ENCODE measurements at places on chromosomes 1 and 21.

GRCh38 chr1:150366416-150367296 lies 2.7 kb downstream of the RPRD2 start:
- DNase-seq, result no peak

DNA sequence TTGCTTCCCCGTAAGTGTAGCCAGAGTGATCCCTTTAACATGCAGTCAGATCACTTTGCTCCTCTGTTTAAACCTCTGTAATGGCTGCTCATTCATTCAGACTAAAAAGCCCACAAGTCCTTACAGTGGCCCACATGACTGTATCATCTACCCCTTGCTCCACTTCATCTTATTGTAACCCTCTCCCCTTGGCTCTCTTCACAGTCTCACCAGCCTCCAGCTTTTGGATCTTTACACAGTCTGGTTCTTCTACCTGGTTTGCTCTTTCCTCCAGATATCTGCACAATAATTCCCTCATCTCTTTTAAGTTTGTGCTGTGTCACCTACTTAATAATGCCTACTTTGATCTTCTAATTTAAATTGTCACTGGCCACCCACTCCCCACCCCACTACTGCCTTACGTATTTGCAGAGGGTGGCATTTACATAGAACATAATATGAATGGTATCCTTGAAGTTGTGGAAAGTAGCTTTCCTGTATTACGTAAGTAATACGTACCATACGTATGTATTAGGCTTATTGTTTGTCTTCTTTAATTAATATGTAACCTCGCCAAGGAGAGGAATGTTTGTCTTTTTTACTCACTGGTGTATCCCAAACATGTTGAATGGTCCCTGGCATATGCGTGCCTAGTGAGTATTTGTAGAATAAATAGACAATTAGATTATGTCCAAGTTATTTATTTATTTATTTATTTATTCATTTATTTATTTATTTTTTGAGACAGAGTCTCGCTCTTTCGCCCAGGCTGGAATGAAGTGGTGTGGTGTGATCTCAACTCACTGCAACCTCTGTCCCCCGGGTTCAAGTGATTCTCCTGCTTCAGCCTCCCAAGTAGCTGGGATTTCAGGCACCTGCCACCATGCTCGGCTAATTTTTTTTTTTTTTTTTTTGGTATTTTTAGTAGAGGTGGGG lies 48.6 kb downstream of the TSNAX start:
- DNase-seq, result no peak

DNA sequence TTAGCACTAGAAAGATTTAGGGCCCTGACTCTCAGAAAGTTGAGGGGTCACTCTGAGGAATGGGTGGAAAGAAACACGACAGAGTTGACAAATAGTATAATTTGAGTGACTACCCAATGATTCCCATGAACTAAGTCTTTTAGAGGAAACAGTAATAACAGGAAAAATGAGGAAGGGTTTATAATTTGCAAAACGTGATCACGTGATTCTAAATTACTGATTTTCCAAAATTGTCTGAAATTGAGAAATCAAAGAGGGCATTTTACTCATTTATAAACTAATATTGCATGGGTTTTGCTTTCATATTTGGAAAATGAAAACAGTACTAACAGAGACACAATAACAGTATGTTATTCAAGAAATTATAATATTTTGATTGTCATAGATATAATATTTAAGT lies 1335.7 kb downstream of the PLA2G4A start:
- no peak for DNase-seq

- DNase-seq, result no peak
Observed at GRCh38 chr1:243493156-243494129, 237.6 kb downstream of the SDCCAG8 start.

DNA sequence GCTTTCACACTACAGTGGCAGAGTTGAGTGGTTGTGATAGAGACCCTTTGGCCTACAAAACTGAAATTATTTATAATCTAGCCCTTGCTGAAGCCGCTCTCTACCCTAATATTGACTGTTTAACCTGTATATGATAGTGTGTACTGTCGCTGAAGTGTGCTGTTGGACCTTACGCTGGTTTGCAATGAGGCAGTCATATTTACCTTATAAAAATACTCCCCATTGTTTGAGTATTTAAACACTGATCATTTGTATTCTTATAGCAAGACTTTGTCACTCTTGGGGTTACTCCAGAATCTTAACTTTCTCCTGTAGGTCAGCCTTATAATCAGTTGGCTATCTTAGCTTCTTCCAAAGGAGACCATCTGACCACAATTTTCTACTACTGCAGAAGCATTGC lies 56.3 kb downstream of the SMG7 start:
- DNase-seq, result no peak

DNA sequence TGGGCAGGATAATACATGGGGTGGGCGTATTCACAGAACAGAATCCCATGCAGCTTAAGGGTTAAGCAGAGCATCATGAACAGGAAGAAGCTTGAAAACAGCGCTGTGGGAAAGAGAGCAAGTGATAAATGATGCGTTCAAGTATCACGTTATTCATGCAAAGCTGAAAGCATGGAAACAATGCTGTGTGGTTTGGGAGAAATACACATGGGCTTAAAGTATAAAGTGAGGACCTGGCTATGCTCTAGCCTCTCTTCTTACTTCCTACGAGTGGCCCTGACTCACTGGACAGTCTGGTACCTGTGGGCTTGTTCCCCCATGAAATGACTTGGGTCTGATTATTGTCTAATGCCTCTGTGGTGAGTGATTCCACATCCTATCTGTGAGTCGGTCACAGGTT lies 25.7 kb downstream of the TMPRSS2 start:
- DNase-seq, result no peak

DNA sequence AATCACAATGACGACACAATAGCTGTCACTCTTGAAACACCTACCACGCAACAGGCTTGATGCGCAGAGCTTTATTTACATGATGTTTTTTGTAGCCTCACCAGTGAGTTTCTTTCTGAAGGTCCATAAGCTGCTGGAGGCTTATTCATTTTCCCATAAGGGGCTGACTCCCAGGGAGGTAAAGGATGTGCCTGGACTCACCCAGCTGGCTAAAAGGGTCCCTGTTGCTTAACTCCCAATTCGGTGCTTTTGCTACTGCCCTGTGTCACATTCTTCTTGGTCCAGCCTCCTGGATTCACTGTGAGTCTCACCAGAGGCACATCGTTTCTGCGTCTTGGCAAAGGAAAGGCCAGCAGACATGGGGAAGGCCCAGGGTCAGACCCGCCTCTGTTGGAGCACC lies 44.6 kb upstream of the OLIG2 start:
- no peak for DNase-seq

- no peak for DNase-seq
Observed at GRCh38 chr1:177340601-177341067, 169.9 kb downstream of the BRINP2 start.

- DNase-seq, result no peak
Observed at GRCh38 chr1:95583661-95584210, 349.7 kb downstream of the RWDD3 start.

DNA sequence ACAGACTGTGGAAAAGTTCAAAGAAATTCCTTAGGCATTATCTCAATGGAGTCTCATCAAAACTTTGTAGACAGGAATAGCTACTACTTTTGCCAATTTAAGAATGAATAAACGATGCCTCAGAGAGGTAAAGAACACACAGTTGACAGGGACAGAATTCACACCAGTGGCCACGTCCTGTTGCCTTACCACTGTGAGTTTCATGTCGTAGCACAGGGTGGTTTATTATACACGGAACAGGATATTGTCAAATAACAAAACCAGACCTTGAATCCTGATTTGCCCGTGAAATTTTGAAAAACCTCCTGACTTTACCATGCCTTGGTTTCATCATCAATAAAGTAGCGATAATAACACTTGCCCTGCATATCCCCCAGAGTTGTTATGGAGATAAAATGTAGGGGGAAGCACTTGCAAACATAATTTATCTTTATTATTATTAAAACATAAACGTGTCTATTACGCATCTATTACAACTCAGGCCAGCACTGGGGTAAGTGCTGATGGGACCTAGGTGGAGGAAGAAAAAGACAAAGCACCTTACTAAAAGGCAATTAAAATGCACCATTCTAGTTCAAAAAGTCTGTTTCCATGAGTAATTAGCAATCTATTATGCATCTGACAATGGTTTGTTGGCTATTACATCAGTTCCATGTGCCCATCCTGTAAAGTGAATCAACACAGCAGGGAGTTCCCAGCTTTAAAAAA lies 408.1 kb upstream of the RUNX1 start:
- no peak for DNase-seq

DNA sequence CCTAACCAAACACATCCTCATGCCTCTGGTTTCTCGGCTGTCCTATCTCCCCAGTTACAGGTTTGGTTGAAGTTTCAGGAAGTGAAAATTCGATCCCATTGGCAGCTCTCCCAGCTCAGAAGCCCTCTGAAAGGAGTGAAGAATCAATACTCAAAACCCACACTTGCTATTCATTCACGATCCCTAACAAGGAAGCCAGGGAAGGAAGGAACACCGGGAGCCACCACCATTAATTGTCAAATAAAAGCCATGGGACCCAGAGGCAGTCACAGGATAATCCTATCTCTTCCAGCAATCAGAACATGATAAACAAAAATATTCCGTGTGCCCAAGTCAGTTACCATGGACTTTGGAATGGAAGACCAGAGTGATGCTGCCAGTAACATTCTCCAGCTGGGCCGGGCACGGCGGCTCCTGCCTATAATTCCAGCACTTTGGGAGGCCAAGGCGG lies 7.0 kb downstream of the TMPRSS2 start:
- DNase-seq, result no peak

- DNase-seq, result no peak
Observed at GRCh38 chr1:206633708-206634121, 1.6 kb upstream of the DYRK3 start.

- no peak for DNase-seq
Observed at GRCh38 chr1:31671561-31672201, 27.0 kb upstream of the PEF1 start.

DNA sequence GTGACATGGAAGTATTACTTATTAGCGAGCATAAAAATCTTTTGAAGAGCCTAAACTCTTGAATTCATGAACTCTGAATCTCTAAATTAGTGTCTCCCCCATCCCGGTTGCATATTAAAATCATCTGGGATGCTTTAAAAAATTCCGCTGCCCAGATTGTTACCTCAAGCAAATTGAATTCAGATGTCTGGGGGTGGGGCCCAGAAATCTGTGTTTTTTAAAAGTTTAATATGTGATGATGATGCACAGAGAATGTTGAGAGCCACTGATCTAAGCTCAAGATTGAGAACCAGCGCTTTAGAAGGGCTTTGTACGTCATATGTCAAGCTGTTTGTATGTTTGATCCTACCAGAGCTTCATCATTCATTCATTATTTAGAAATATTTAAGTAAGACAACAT lies 446.8 kb downstream of the NUF2 start:
- no peak for DNase-seq

GRCh38 chr1:181179987-181180365 lies 91.5 kb downstream of the IER5 start:
- no peak for DNase-seq

- no peak for DNase-seq
Observed at GRCh38 chr1:159924025-159924790, 1.1 kb downstream of the TAGLN2 start.

DNA sequence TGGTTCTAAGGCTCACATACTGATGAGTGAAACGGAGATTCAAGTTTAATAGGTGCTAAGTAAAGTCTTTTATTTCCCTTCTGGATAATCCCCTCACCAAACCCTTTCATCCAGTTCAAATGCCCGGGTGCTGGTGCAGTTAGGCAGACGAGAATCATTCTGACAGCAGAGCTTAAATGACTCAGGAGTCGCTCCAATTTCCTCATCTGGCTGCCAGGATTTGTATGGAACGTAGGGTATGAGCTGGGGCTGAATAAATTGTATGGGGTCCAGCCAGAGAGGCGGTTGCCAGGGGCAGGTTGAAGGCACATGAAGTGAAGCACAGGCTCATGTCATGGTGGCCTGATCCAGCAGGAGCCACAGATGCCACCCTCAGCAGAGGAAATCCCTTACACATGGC lies 76.0 kb downstream of the PAPPA2 start:
- DNase-seq, result no peak

DNA sequence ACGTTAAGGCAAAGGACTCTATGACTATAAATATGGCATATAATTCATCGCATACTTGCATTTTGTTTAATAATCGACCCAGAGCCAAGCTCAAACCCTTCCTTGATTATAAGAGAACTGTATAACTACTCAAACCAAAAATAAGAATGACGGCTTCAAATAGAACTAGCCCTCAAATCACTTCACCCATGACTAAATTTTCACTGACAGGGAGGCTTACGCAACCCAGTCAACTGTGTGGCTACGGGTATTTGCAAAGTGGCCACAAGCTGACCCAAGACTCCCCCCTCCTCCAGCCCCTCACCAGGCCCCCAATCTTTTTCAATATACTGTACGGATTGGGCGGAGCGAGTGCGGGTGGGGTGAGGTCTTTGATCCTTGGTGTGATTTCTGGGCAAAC lies 268.3 kb downstream of the ASTN1 start:
- no peak for DNase-seq

GRCh38 chr1:97006044-97006661 lies 284.6 kb downstream of the PTBP2 start:
- DNase-seq, result peak; percentile 8

- no peak for DNase-seq
Observed at GRCh38 chr1:62304515-62304914, 14.7 kb downstream of the KANK4 start.

GRCh38 chr1:67604778-67605177 lies 80.2 kb upstream of the GADD45A start:
- no peak for DNase-seq

DNA sequence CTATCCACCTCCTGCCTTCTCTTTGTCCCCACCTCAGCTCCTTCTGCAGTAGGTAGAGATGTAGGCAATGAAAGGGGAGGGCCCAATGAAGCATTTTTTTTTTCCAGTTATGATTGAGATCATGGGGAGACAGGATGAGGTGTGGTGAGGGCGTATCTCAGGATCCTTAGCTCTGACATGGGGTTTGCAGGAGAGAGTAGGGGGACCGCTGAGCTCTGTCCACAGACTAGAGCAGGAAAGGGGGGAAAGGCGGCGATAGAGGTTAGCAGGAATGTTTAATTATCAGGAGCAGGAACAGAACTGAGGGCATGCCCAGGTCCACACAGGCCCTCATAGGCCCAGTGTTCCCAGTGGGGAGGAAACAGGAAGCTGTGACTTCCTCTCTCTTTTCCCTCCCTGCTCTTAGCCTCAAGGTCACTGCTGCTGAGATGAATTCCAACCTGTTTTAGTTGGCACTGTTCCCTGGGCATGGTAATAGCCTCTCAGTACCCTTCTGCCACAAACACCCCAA lies 901 bp upstream of the RXFP4 start:
- no peak for DNase-seq

GRCh38 chr1:240667351-240667750 lies 55.4 kb upstream of the GREM2 start:
- DNase-seq, result no peak

GRCh38 chr1:62439652-62440371 lies 3.0 kb downstream of the USP1 start:
- DNase-seq, result no peak

DNA sequence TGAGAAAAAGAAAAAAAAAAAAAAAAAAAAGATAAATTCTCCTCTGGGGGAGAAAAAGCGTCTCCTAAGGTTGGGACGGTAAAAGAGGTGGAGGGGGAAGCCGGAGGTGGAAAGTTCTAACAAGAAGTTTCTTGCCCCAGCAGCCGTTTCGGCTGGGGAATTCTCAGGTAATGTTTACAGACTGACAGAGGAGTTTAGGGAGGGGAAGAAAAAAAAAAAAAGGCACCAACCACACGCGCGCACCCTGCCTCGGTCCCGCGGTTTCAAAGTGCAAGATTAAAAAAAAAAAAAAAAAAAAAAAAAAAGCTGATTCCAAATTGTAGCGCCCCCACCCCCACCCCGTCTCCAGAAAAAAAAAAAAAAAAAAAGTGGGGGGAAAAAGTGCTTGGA lies 504 bp downstream of the DHRS3 start:
- DNase-seq, result no peak

- DNase-seq, result no peak
Observed at GRCh38 chr1:107389410-107390396, 248.9 kb downstream of the NTNG1 start.

Measured in NCI-H1048 (cell line).